Choroid plexus epithelial cell (primary cell): ENCODE measurements at places on chromosomes 1 and 21.

DNA sequence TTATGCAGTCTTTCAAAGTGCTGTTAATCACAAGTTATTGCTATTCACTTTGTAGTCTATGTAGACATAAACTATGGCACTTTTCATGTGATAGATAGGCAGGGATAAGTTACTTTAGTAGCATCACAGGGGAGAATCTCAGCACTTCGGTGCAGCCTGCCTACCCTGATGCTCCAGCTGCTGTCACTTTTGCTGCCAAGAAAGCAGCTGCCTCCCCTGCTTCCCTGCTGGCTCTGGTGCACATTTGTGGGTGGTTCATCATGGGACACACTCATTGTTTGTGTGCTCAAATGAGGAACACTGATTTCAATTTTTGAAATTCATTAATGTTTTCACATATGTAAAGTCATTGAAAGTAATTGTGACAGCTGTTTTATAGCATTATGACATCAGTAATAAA, 272.6 kb downstream of the S1PR1 start:
- no peak for DNase-seq

- DNase-seq, result no peak
These were observed 128.8 kb downstream of the KCNN3 start for GRCh38 chr1:154741327-154741726.

DNA sequence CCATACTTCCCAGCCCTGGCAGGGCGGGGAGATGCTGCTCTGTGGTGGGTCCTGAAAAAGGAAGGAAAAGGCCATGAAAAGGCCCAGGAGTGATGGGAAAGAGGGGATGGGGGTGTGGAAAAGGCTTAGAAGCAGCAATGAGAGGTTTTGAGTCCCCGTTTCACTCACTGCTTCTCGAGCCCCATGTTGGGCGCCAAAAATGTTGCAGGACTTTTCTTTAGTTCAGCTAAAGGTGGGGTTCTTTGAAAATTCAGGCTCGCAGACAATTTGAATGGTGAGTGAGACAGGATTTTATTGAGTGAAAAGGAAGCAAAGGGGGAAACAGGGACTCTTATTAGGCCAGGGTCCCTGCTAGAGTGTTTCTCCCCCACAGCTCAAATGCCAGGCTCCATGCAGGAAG, 93.1 kb downstream of the MRPS6 start:
- DNase-seq, result no peak

- DNase-seq, result no peak
These were observed 136.0 kb upstream of the CYYR1 start for GRCh38 chr21:26709090-26709489.

DNA sequence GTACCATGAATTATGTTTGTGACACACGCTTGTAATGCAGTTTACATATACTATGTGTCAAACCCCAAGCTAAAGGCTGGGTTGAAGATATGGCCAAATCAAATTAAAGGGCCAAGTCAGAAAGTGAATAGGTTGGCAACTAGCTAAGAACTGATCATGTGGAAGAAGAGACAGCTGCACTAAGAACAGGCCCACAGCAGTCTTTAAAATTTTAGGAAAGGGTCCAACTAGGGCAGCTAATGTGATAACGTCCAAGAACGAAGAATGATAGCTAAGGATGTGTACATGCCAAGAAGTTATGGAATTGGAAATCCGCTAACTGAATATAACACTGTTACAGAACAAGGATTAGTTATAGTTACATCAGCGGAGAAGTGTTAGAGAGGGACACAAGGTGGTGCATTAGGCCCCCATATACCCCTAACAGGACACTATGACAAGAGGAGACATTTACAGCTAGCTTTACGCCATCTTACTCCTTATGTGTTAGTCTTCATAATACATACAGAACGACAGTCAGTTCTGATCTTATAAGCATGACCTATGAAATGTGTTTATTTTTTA, 6.5 kb upstream of the RNF2 start:
- DNase-seq, result no peak

- peak; percentile 17 for DNase-seq
These were observed 784 bp downstream of the RPL11 start for GRCh38 chr1:23692308-23692871.

- no peak for DNase-seq
These were observed 19.0 kb downstream of the RASSF5 start for GRCh38 chr1:206526064-206526911.

GRCh38 chr1:20634065-20634593, 871 bp downstream of the PINK1 start:
- no peak for DNase-seq

DNA sequence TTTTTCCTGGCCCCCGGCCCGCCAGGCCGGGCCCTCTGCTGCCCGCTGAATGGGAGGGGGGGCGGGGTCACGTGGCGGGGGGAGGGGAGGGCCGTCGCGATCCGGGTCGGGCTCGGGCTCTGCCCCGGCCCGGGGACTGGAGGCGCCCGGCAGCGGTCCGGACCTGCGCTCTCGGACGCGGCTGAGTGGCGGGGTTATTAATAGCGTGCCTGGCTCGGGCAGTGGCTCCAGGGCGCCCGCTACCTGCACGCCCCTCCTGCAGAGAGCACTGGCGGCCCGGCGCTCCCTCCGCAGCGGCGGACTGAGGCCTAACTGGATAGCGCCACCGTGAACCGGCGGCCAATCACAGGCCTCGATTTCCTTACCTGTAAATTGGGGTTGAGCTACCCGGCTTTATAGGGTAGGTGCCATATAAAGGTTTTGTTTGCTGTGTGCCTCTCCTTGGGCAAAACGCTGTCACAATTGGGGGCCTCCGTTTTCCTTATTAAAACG, 28.1 kb downstream of the AHDC1 start:
- no peak for DNase-seq

GRCh38 chr21:29433366-29434059, 134.8 kb downstream of the BACH1 start:
- peak; percentile 49 for DNase-seq

DNA sequence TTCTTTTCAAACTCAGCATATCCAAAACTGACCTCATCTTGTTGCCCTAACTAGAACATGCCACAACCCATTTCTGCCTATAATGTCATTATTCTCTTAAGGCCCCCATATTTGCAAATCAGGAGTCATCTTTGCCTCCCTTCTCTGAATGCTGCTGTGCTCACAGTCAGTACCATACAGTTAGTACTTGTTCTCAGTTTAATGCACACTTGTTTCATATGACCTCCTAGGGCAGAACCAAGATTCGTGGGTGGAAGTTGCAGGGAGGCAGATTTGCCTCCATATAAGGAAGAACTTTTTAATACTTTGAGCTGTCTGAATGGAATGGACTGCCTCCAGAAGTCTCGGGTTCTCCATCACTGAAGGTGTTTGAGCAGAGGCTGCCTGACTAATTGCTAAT, 9.2 kb downstream of the CAP1 start:
- peak; percentile 57 for DNase-seq

- DNase-seq, result no peak
These were observed 58.5 kb downstream of the FGGY start for GRCh38 chr1:59355361-59355760.

GRCh38 chr1:86380257-86380861, 15.8 kb downstream of the ODF2L start:
- DNase-seq, result peak; percentile 94

DNA sequence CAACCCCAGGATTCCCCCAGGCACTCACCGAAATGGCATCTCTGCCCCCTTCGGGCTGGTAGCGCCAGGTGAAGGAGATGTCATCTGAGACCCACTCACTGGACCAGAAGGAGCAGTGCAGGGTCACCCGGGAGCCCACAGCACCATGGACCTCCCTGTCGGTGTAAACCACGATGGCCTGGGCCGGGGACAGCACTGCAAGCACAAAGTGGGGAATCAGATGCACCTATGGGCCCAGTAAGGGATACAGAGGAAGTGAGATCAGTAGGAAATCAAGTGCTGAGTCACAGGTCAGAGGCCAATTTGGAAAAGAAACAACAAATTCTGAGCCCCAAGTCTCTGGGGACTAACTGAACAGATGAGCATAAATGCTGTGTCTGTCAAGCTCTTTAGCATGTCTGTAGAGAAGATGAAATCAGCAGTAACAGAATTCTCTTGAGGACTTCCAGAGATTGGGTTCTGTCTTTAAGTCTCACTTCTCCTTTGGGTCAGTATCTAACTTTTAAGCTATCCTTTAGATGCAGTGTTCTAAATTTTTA, 2.5 kb downstream of the MPZ start:
- DNase-seq, result peak; percentile 87

GRCh38 chr1:107972391-107973180, 7.6 kb upstream of the VAV3 start:
- DNase-seq, result no peak

- no peak for DNase-seq
These were observed 20.1 kb downstream of the SIM2 start for GRCh38 chr21:36718951-36719501.

- DNase-seq, result no peak
These were observed 55.5 kb downstream of the CD46 start for GRCh38 chr1:207807326-207807689.

DNA sequence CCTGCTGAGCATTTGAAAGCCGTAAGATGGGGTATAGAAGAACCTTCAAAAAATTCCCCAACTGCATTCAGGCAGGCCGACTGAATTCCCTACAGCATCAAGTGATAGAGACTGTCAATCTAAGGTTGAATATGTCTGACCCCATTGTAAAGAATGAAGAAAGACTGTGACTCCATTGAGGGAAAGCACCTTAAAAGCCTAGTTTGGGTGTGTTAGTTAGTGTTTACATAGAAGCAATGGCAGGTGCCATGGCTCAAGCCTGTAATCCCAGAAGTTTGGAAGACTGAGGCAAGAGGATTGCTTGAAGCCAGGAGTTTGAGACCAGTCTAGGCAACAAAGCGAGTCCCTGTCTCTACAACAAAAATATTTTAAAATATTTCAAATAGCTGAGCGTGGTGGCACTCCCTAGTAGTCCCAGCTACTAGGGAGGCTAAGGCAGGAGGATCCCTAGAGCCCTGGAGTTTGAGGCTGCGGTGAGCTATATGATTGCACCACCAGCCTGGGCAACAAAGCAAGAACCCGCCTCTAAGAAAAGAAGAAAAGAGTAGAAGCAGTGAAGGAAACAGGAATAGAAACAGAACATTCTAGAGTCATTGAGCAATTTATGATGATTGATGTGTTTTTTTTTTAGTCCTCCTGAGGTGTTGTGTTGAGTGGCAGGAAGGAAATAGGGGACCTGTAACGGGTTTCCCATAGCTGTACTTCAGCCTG, 15.4 kb downstream of the POLR3GL start:
- peak; percentile 58 for DNase-seq

DNA sequence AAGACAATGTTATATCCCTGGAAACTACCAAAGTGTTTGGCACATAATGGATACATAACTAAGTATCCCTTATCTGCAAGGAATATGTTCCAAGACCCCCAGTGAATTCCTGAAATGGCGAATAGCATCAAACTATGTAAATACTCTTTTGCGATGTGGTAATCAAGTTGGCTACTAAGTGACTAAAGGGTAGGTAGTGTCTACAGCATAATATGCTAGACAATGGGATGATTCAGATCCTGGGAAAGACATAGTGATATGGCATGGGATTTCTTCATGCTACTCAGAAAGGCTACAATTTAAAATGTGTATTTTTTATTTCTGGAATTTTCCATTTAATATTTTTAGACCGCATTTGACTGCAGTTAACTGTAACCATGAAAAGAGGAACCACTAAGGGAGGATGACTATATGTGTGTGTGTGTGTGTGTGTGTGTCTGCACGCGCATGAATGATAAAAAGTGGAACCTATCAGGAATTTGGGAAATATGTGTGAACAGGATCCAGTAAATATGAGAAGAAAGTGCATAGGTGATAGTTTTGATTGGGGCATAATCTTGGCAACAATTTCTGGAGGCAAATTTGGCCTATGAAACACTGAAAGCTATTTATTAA, 1899.9 kb downstream of the NCAM2 start:
- DNase-seq, result no peak
